ENCODE measurements at places on chromosomes 16 and 17.

DNA sequence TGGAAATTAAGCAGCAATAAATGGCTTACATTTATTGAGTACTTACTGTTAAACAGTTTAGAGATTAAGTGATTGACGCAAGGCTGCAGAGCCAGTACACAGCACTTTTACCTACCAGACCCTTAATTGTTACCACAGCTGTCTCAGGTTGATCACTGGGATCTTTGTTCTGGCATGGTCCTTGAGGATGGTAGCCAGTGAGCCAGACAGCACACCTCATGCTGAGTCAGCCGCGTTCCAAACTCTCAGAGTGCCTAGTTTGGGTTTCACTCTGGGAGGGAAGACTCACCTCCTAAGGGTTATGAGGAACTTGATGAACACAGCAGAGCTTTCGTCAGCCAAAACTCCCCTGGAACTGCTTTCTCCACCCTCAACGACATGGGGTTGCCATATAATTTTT is 20.4 kb downstream of the CDH3 start:
- no peak for DNase-seq

DNA sequence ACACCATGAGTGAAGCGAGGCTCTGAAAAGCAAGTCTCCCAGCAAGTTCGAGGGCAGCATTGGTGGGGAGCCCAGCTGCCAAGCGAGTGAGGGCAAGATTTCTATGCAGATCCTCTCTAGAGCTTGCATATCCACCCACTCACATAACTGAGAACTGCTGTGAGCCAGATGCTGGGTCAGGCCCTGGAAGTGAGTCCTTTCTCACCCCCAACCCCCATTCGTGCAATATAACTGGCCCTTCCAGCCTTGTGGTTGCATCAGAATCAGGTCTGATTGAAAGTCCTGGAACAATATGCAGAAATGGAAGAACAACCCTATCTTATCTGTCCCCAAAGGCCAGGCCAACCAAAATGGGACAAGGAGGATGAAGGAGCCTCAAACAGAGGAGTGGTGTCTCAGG is 146.6 kb downstream of the IRX5 start:
- no peak for DNase-seq

- DNase-seq, result no peak
These were observed 6.4 kb downstream of the PPY start for GRCh38 chr17:43935926-43936261.

- DNase-seq, result peak; percentile 43
These were observed 81.5 kb downstream of the CA4 start for GRCh38 chr17:60231234-60231633.

DNA sequence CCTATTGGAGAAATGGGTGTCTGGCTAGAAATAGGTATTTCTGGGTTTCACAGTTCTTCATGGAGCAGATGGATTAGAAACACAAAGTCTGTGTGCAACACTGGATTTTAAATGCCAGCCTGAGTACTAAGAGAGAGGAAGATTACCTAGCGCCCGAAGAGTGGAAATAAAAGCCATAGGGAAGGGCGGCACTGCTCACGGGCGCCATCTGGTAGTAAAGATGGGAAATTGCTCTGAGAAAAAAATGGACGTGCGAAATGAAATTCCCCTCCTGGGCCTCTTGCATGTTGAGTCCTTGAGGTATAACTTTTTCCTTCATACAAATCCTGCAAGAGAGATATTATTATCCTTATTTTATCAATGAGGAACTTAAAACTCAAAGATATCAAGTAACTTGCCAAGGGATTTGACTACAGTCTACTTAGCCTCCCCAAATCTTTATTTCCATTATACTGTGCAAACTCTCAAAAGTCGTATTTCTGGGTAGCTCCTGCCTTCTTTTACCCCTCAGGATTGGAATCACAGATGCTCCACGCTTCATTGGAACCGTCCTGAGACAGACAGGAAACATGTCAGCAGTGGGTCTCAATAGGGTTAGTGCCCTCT is 72.8 kb downstream of the MMD start:
- DNase-seq, result peak; percentile 48

Measured in NCI-H1092 treated with DMSO at 0.1 percent for 48 hours (cell line).